ENCODE measurements at places on chromosomes 12 and 14.

DNA sequence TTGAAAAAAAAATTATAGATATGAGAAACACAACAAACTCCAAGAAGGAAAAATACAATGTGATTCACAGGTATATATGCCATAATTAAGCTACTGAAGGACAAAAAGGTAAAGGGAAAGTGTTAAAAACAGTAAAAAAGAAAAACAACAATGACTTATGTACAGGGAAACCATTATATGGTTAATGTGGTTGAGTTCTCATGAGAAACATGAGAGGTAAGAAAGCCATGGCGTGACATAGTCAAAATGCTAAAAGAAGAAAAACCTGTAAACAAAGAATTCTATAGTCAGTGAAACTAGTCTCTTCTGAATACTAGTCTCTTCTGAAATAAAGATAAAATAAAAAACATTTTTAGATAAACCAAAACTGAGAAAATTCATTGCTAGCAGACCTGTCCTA lies 109.1 kb downstream of the NEDD1 start:
- no peak for DNase-seq

DNA sequence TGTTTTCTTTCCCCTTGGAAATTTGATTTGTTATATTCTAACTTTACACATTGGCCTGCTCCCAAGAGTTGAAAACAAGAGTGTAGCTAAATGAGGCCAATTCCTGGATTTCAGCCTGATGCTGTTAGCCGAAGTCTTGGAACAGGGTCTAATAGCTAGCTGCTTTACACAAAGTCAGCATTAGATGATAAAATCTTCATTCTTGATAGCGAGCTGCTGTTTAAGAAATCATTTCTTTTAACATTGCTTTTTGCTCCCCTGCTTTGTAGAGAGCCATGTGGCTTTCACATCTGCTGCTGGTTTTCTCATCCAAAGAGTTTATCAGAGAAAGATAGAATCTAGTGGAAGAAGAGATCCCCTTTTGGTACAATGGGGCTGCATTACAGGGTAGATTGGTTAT lies 22.3 kb downstream of the FBXW8 start:
- no peak for DNase-seq

GRCh38 chr12:124388679-124389137 lies 93.8 kb downstream of the RFLNA start:
- DNase-seq, result no peak

DNA sequence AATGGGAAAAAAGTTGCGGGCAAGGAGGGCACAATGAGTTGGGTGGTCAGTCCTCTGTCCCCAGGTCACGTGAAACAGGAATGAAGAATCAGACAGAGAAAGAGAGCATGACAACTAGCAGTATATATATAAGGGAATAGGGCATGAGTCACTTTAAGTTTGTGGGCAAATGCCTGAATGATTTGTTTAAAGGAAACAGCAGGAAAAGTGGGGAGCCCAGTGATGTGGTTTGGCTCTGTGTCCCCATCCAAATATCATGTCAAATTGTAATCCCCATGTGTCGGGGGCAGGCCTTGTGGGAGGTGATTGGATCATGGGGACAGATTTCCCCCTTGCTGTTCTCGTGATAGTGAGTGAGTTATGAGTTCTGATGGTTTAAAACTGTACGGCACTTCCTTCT lies 195.3 kb upstream of the IGF1 start:
- DNase-seq, result no peak

DNA sequence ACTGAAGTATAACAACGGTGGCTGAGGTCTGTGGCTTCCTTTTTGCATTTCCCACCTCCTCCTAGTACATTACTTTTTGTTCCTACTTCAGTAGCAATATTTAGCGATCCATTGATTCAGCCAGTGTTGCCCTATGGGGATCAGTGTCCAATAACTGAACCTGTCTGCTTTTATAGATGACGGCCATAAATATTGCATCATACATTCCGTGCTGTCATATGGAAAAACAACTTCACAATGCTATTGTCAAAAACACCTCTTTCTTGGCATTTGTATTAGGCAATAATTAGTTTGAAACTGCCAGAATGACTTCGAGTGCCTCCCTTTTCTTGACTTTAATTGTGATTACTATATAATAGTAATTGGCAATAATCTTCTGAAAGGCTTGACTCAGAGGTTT lies 149.5 kb downstream of the PRIMA1 start:
- no peak for DNase-seq

DNA sequence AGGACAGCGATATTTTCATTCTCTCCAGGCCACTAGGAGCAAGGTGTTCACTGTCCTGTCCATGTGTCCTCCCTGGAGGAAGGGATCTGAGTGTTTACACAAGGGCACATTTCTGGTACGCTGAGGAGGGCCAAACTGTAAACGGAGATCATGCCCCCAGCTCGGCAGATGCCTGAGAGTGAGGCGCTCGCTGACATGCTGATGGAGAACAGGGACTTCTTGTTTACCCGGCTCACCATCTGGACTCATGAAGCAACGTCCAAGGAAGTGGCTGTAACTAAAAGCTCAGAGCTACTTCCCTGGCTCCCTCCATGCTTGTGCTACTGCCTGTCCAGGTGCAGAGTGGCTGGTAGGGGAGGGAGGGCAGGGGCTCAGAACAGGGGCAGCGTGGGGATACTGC lies 43.4 kb upstream of the KCNA1 start:
- DNase-seq, result no peak

- DNase-seq, result no peak
These were observed 8.5 kb downstream of the TEAD4 start for GRCh38 chr12:2967651-2968050.

DNA sequence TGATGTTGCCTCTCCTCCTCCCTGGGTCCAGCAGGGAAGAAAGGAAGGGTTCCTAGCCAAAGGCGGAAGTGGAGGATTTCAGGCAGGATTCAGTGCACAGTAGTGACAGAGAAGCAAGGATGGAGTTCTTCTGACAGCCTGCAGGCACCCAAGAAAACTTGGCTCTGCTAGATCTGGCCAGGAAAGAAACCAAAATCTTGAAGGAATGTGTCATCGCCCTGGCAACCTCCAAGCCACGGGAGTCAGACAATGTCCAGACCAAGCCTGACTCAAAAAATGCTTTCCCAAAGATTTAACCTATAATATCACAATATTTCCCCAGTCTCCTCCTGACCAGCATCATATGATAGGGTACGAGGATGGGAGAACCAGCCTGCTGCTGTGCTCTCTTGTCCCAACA lies 22.8 kb upstream of the DHRS4 start:
- no peak for DNase-seq

DNA sequence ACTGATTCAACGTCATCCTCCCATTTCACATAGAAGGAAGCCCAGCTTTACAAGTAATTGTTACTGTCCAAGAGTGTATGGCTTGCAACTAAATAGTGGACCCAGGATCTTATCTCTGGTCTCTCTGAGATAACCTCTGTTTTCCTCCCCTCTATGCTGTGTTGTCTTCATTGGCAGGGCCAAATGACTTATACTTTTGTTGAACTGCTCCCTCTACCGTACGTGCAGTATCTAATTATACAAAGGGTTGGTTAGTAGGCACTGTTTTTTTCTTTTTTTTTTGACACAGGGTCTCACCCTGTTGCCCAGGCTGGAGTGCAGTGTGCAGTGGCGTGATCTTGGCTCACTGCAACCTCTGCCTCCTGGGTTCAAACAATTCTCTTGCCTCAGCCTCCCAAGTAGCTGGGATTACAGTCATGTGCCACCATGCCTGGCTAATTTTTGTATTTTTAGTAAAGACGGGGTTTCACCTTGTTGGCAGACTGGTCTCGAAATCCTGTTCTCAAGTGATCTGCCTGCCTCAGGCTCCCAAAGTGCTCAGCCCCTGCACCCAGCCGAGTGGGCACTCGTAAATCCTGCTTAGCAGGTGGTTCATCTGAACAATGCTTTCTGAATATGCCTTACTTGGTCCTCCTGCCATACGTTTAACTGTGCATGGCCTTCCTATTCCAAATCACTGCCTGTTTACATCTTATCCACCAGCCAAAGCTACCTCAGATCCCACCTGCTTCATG lies 162.1 kb downstream of the ADCK1 start:
- no peak for DNase-seq

DNA sequence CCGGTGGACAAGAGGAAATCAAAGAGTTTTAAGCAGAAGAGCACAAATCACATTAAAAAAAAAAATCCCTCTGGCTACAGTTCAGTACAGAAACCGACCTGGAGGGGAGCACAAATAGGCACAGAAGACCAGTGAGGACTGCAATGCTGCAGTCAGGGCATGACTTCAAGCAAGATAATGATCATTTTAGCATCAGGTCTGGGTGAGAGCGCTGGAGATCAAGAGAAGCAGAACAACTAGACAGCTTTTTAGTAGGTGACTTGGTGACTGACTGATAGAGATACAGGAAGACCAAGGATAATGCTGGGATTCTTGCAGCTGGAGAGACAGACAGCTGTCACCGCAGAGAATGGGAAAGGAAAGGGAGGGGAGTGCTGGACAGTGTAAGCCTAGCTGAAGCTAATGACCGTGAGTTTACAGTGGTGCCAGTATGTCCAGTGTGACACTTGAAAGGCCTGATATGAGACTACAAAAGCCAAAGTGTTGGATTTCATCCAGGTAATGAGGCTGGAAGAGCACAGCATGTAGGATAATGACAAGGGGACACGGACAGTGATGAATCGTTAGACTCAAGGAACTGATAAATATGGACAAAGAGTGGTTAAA lies 5.6 kb downstream of the NFYB start:
- no peak for DNase-seq

GRCh38 chr12:43824207-43824775 lies 11.6 kb upstream of the TMEM117 start:
- no peak for DNase-seq

GRCh38 chr14:33515899-33516298 lies 435.0 kb downstream of the EGLN3 start:
- no peak for DNase-seq

DNA sequence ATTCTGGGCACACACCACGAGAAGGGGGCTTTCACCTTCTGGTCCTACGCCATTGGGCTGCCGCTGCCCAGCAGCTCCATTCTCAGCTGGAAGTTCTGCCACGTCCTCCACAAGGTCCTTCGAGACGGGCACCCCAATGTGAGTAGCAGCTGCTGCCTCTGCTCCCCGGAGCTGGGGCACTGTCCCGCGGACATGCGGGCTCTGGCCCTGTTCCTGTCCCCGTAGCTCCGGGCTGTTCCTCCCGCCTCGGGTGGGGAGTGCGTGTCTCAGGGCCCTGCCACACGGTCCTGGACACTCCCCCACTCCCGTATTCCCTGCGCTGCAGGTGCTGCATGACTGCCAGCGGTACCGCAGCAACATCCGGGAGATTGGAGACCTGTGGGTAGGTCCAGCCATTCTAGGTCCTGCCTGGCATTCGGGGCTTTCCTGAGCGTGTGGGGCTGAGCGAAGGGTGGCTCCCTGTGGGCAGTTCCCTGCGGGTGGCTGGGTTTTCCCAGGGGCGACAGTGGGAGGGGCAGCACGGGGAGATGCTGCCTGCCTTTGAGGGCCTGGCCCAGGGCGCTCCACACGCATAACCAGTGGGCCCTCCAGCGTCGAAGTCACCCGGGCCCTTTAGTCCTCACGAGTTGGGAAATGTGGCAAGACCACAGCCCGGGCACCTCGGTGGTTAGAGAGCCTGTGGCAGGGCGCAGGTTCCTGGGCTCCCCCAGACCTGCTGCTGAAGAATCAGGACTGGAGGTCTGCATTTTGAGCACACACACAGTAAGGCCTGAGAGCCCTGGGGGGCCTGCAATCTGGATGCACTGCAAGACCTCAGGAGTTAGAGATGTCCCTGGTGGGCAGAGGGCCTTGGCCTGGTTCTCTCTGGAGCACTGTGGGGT lies 13.5 kb downstream of the HIP1R start:
- no peak for DNase-seq

- DNase-seq, result no peak
These were observed 609.0 kb downstream of the KCNH5 start for GRCh38 chr14:62436261-62436660.

DNA sequence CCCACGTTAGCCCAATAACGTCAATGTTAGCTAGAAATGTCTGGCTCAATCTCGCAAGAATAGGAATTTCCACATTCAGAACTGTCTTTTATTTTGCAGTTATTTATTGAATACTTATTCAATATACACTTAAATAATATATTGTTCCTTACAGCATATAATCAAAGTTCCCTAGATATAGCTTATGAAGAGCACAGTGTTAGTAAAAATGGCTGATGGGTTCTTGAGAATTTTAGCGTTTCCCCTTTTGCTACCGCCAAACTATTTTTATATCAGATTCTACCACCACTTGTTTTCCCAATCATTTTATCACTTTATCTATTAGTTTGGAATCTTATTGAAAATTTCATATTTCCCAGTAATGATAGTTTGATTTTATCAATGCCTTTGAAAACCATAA lies 12.7 kb downstream of the EPS8 start:
- DNase-seq, result no peak

DNA sequence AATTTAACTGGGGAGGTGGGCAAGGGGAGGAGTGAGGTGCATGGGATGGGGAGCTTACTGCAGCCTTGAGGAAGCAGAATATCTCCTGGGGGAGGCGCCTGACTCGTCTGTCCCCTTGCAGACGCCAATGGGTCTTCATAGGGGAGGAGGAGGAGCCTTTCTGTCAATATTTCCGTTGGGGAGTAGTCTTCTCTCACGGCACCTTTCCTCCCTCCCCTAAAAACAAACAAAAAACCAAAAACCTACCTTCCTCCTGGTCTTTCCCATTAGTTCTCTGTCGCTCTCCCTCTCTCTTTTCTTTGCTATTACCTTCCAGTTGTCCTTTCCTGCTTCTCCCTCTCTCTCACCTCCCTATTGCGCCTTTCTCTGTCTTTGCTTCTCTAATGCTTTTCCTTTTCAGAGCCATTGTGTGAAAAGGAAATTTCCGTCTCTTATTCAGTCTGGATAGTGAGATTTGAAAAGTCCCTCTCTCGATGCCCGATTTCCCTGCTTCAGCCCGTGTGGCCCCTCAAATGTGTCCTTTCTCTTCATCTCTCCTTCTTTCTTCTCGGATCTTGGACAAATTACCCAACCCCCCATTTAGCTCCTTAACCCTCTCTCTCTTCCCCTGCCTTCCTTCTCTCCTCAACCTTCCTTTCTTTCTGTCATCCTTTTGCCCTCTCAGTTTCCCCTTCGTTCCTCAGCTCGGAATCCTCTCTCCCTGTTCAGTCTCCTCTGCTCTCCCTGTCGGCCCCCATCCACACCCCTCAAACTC lies 5.9 kb downstream of the GPR84 start:
- DNase-seq, result no peak

- DNase-seq, result no peak
These were observed 66.1 kb downstream of the ST8SIA1 start for GRCh38 chr12:22268406-22268805.

- no peak for DNase-seq
These were observed 126.5 kb upstream of the MYL2 start for GRCh38 chr12:111046896-111047295.

GRCh38 chr12:27460471-27460978 lies 14.0 kb downstream of the SMCO2 start:
- DNase-seq, result no peak

GRCh38 chr14:104138098-104138717 lies at the start of gene KIF26A:
TSS of gene KIF26A (plus strand) at chr14:104138587. CDS start at chr14:104138723, 136 bp downstream.
- DNase-seq, result peak; percentile 74

DNA sequence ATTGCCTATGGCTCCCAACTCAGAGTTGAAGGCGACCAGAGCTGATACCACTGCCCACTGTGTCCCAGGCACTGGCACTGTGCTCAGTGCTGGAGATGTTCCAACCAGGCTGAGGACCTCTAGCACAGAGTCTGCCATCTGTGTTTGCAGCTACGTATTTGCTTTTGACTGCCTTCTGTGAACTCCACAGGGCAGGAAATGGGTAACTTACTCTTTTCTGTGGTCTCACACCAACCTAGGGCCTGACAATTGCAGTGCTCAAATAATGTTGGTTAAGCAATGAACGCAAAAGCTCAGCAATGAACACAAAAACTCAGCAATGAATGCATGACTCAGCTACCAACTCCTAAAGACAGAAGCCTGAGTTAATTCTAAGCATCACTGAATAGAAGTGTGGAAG lies 202.8 kb downstream of the NUAK1 start:
- no peak for DNase-seq

Measured in hematopoietic multipotent progenitor cell treated with erythropoietin and hydrocortisone succinate and interleukin-3 and kit ligand, for 17 days (in vitro differentiated cells).